ENCODE measurements at places on chromosomes 12 and 14. TPM values are rescaled to one million over a fixed set of nuclear protein-coding genes. Genes with fewer than 3 reads are reported as not detected.
A peak's percentile ranks its signal among the peaks of the same experiment; 100 is the strongest.

Gene BICDL1
- polyA plus RNA-seq: 23.7 TPM

Gene OTOGL
- polyA plus RNA-seq: 0.09 TPM

Gene TPI1
- polyA plus RNA-seq: 1,097 TPM

Gene BCAT1
- 11.7 TPM for polyA plus RNA-seq

Gene TMPRSS12
- not detected for polyA plus RNA-seq

Gene BCL11B
- 0.20 TPM for polyA plus RNA-seq

Gene GLIPR1L1
- not detected for polyA plus RNA-seq

Gene DBX2
- not detected for polyA plus RNA-seq

Gene SYNDIG1L
- polyA plus RNA-seq: 1.2 TPM

Gene CAPS2
- polyA plus RNA-seq: 2.5 TPM

DNA sequence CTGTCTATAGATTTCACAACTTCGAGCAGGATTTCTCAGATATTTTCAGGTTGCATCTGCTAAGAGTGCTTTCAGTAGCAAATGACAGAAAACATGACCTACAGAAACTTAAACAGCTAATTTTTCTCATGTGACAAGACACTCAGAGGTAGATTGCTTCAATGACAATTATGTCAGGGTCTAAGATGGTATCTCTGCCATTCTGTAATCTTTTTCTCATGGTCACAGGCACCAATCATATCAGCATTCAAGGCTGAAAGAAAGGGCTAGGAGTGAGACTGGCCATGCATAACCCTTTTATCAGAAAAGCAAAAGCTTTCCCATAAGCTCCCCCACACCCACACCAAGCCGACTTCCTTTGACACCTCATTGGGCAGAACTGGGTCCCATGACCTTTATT, 450.5 kb upstream of the FAR2 start:
- no peak for DNase-seq
- no peaks in the 10 kb centered on the region for H3K4me1 ChIP-seq
- no peaks in the 10 kb centered on the region for H3K27me3 ChIP-seq
- H3K36me3 ChIP-seq: no peaks in the 10 kb centered on the region
- H3K4me3 ChIP-seq: no peak overlapping the region
- H3K27ac ChIP-seq: no peak overlapping the region

DNA sequence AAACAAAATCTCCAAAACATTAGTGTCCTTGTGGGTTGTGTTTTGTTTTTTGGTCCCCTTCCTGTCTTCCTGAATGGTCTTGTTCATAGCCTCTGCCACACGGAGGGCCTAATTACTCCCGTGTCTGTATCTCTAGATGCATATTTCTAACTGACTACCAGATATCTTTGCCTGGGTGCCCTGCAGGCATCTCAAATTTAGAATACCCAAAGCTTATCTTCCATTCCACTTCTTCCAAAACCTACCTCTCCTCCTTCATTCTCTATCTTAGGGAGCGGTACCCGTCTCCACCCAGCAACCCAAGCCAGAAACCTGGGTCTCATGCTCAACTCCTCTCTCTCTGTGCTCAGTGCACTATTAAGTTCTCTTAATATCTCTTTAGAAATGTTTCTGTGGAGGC, 10.9 kb upstream of the METAP2 start:
- DNase-seq: no peak
- no peaks in the 10 kb centered on the region for H3K27me3 ChIP-seq
- H3K36me3 ChIP-seq: no peaks in the 10 kb centered on the region
- no peak overlapping the region for H3K27ac ChIP-seq

DNA sequence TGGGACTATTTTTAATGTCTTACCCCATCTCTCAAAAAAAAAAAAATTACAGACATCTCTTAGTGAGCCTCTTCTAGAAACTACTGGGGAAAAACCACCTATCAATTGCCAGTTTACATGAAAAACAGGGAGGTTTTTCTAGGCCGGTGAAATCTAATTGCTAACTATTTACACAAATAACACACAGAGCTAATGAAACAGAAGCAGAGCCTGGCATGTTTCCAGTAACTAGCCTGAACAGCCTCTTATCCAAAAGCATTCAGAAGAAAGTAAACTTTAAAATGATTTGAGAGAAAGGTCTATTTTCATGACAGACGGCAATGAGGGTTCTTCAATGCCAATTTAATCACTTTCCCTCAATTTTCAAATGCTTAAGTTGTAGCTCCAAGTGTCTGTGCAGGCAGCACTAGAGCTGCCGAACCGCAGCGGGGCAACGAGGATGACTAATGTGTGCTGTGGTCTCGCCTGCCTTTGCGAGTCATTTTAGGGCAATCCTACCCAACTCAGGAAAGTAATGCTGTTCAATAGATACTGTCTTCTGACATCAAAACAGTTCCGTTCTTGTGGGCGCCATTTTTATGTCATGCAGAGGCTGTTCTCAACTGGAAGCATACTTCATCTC, 84.6 kb downstream of the SETD3 start:
- no peaks in the 10 kb centered on the region for H3K27me3 ChIP-seq
- no peak overlapping the region for H3K4me3 ChIP-seq
- peaks cover 17% of the 10 kb centered on the region for H3K36me3 ChIP-seq
- peaks cover 13% of the 10 kb centered on the region for H3K4me1 ChIP-seq

- no peak overlapping the region for H3K27ac ChIP-seq
- H3K4me1 ChIP-seq: no peaks in the 10 kb centered on the region
- H3K27me3 ChIP-seq: no peaks in the 10 kb centered on the region
- no peaks in the 10 kb centered on the region for H3K36me3 ChIP-seq
- H3K4me3 ChIP-seq: no peak overlapping the region
Observed at GRCh38 chr12:76943008-76943407, 64.2 kb upstream of the CSRP2 start.

GRCh38 chr14:51823706-51824105, 36.7 kb upstream of the GNG2 start:
- H3K4me1 ChIP-seq: no peaks in the 10 kb centered on the region
- no peak overlapping the region for H3K4me3 ChIP-seq
- H3K27me3 ChIP-seq: no peaks in the 10 kb centered on the region
- no peak for DNase-seq
- no peak overlapping the region for H3K27ac ChIP-seq

- H3K27ac ChIP-seq: peak within 1 kb of the TSS; percentile 33
- DNase-seq: peak; percentile 71
- no peaks in the 10 kb centered on the region for H3K4me1 ChIP-seq
- no peaks in the 10 kb centered on the region for H3K36me3 ChIP-seq
- H3K27me3 ChIP-seq: no peaks in the 10 kb centered on the region
Observed at GRCh38 chr12:94650143-94651056, at the start of gene TMCC3. Gene TMCC3, minus strand, starts transcription at chr12:94650557. Its CDS starts 127 bp downstream, at chr12:94650430.

DNA sequence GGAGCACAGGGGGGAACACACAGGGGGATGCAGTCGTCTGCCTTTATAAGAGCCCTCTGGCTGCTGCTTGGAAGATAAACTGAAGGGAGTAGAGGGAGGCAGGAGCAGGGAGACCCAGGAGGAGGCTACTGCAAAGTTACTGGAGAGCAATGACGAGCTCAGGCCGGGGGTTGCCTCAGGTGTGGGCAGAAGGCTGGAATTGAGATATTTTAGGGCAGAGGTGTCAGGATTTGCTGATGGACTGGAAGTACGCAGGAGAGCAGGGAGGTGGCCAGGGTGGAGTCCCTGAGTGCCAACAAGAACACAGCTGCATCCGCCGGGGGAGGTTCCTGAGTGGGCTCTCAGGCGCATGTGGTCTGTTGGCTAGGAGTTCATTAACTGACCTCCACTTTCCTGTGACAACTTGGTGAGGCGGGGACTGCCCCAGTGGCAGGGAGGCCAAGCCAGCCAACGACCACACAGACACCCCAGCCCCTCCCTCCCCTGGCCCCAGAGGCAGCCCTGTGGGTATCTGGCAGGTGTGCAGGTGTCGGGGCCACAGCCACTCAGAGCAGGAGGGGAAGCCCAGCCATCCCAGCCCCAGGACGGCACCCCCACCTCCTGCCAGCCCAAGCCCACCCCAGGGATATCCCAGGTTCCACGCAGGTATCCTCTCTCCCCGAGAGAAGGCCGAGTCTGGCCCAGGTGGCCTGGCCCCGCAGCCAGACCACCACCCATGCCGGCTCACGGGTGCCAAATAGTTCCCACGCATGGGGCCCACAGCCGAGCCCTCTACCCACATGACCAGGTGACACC, 85.4 kb downstream of the NCOR2 start:
- H3K27me3 ChIP-seq: no peaks in the 10 kb centered on the region
- no peak overlapping the region for H3K27ac ChIP-seq
- DNase-seq: no peak
- H3K4me3 ChIP-seq: no peak overlapping the region
- H3K4me1 ChIP-seq: no peaks in the 10 kb centered on the region

GRCh38 chr14:36517242-36518030, 2.6 kb downstream of the NKX2-1 start:
- peaks cover 16% of the 10 kb centered on the region for H3K27me3 ChIP-seq
- H3K27ac ChIP-seq: no peak overlapping the region
- H3K4me1 ChIP-seq: peaks cover 6% of the 10 kb centered on the region
- peak; percentile 7 for DNase-seq
- peak overlapping the region; percentile 81 for H3K4me3 ChIP-seq

GRCh38 chr12:6954316-6955107, 3.4 kb downstream of the PTPN6 start:
- H3K4me1 ChIP-seq: peaks cover 11% of the 10 kb centered on the region
- H3K4me3 ChIP-seq: no peak overlapping the region
- no peak for DNase-seq

- H3K4me3 ChIP-seq: no peak overlapping the region
- no peaks in the 10 kb centered on the region for H3K27me3 ChIP-seq
- no peaks in the 10 kb centered on the region for H3K36me3 ChIP-seq
- no peaks in the 10 kb centered on the region for H3K4me1 ChIP-seq
Observed at GRCh38 chr14:33674927-33675326, 275.9 kb downstream of the EGLN3 start.

- H3K4me1 ChIP-seq: no peaks in the 10 kb centered on the region
- no peak overlapping the region for H3K4me3 ChIP-seq
- H3K36me3 ChIP-seq: no peaks in the 10 kb centered on the region
Observed at GRCh38 chr14:85250414-85251189, 279.3 kb upstream of the FLRT2 start.

Measured in lung (tissue), 17 donors.